ENCODE measurements at places on chromosomes 3 and 15. TPM values are rescaled to one million over a fixed set of nuclear protein-coding genes. Genes with fewer than 3 reads are reported as not detected.

The KY gene
- not detected for total RNA-seq

The TMEM266 gene
- total RNA-seq = 2.0 TPM

The AGBL1 gene
- not detected for total RNA-seq

The SCAANT1 gene
- total RNA-seq = not detected

The SLCO2A1 gene
- total RNA-seq = 25.5 TPM

The TGM4 gene
- 0.09 TPM for total RNA-seq

GRCh38 chr3:127473244-127474024 lies 117.1 kb downstream of the TPRA1 start:
- DNase-seq = no peak

DNA sequence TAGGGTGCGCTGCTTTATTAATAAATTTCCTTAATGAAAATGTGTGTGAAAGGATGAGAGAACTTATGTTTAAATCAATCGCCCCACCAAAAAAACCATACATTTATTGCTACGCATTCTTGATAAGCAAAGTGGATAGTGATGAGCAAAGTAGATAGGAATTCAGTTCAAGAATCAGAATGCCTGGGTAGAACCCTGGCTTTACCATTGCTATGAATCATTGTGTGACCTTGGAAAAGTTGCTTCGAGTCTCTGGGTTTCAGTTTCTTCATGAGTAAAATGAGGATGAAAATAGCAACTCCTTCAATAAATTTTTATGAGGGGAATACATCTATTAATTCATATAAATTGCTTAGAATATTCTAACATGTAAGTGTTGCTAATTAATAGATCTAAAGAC lies 2.6 kb upstream of the ALCAM start:
- no peak for DNase-seq

DNA sequence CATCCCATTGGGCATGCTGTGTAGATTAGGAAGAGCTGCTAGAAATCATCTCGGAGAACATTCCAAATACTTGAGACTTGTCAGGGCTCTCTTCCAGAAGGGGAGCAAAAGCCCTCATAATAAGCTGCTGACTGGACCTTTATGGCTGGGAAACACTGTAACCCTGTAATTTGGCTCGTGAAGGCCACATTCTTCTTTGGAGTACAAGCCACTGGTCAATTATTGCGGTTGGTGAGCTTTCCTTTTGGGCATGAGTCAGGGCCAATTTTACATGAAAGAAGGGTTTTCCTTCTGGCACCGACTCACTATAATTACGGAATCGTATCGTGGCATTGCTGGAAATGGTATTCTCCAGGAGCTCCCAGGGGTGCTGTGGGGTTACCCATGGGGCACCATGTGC lies 434.5 kb upstream of the RGMA start:
- DNase-seq = no peak

- DNase-seq = no peak
These were observed 486.0 kb downstream of the FOXP1 start for GRCh38 chr3:71097557-71097956.

- no peak for DNase-seq
These were observed 132.0 kb downstream of the EEFSEC start for GRCh38 chr3:128285042-128285966.

- DNase-seq = no peak
These were observed 48.2 kb upstream of the CSPG4 start for GRCh38 chr15:75760704-75761435.

GRCh38 chr3:190568036-190568435 lies 54.2 kb downstream of the IL1RAP start:
- no peak for DNase-seq

- DNase-seq = no peak
These were observed 61.0 kb downstream of the TPRG1 start for GRCh38 chr3:189232790-189233189.

GRCh38 chr15:64034519-64034918 lies 11.8 kb downstream of the DAPK2 start:
- no peak for DNase-seq

- no peak for DNase-seq
These were observed 143.2 kb upstream of the UMPS start for GRCh38 chr3:124587053-124587408.

DNA sequence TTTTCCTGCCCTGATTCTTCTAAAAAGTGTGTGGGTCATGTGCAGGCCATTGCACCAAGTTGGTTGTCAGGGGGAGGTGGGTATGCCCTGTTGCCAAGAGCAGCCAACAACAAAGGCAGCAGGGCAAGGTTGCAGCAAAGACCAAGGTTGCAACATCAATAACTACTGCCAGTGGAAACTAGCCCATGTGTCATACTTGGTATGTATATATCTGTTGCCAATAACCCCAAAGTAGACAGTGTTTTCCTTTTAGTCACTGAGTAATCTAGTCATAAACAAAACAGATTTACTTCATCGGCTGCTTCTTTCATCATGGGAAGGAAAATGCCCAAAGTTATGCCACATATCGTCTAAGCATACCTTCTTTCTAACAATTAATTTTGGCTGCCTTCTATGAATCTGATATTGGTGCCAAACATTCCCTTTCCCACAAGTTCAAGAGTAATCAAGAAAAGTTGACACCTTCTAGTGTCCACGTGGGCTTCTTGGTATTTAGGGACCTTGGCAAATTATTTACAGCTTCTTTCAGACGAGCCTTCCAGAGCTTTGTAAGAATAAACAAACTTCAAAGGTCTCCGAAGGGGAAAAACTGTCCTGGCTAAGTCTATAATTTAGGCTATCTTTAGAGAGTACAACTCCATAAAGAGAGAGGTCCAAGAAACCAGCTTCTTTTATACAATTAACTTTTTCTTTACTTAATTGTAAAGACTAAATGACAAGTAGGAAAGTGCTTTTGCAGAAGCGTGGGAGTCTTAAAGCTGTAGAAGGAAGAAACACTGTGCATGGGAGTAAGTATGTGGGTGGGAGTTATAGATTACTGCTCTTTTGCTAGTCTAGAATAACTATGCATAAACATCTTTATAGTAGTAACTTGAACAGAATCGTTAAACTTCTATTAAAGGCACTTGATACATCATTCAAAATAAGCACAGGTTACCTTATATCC lies 10.0 kb upstream of the MBNL1 start:
- no peak for DNase-seq

- no peak for DNase-seq
These were observed 22.9 kb upstream of the SPESP1 start for GRCh38 chr15:68907396-68907923.

DNA sequence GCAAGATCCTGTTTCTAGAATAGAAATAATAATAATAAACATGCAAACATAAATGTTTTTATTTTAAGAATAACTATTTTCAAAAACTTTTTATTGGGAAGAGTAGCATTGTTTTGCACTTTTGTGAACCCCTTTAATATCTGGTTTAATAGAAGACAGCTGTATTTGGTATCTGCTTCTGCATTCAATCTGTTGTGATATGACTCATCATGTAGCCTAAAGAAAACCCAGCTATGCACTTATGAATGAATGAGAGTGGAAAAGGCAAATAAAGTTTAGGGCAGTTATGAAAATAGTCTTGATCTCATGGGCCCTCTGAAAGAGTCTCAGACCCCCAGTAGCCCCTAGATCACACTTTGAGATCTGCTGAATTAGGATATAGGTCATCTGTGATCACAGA lies 100.4 kb upstream of the PPP2R3A start:
- no peak for DNase-seq

- DNase-seq = no peak
These were observed 7.2 kb upstream of the SEC22A start for GRCh38 chr3:123194552-123194951.

- DNase-seq = no peak
These were observed 3.0 kb downstream of the BUB1B start for GRCh38 chr15:40163657-40164416.

DNA sequence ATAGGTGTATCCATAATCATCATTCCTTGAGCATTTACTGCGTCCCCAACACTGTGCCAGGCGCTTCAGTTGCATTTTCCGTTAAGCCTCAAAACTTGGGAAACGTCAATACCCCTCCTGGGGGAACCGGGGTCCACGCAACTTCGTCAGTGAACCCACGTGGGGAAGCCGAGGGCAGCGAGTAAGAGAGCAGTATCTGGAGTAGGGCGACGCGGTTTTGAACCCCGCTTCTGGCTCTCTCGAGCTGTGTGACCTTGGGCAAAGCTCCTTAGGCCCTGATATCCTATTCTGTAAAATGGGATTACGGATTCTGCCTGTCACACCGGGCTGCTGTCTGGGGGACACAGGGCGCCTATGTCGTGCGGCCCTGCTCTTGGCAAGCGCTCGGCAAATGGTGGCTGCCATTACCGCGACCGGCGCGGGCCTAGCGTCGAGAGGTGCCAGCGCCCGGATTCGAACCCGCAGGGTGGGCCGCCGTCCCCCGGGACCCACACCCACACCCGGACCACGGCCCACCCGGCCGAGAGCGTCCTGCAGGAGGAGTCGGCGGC lies 590 bp downstream of the POLG start:
- DNase-seq = no peak

Measured in mesothelial cell of epicardium (in vitro differentiated cells).